BJ (cell line): ENCODE measurements at places on chromosomes 16 and 17.

DNA sequence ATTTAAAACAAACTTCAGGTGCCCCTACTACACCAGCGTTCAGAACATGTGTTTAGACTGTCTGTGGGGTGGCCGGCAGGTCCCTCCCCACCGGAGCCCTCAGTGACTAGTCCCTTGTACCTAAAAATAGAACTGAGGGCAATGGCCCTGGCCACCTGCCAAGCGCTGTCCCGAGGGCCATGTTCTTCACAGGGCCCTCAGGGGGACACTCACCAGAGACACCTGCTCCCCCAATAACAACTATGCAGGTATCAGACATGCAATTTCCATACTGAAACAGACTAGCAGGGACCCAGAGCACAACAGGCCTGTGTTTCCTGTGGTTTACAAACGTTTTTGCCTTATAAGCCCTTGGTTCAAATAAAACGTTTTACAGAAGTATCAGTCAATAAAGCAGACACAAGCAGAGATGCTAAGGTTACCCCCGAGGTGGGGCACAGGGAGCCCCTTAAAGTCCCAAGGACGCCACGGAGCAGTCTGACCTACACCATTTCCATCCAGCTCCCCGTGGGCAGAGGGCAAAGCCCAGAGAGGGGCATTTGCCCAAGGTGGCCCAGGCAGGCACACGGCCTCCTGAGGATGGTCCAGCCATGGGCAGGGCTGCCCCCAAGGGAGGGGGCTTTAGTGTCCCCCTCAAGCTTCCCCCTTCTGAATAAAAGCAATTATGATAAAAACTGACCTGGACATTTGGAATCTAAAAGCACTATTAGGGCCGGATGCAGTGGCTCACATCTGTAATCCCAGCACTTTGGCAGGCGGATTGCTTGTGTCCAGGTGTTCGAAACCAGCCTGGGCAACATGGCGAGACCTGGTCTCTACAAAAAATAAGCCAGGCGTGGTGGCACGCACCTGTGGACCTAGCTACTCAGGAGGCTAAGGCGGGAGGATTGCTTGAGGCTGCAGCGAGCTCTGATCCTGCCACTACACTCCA is 896 bp upstream of the MYLK3 start:
- DNase-seq = no peak

DNA sequence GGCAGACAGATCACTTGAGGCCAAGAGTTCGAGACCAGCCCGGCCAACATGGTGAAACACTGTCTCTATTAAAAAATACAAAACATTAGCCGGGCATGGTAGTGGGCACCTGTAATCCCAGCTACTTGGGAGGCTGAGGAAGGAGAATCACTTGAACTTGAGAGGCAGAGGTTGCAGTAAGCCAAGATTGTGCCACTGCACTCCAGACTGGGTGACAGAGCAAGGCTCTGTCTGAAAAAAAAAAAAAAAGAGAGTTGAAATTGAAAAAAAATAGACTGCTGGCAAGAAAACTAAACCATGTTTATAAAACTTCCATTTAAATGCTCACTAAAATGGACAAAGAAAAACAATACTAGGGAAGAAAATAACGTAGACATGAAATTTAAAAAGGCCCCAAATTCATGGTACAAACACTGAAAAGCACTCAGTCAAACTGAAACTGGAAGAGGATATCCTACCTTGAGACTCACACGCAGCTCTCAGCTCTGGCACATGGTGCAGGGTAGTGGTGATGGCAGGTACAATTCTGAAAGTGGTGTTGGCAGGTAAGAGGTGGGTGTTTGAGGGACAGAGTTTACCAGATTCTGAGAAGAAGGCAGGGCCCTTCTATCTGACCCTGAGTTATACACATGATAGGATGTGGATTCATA is 19.3 kb downstream of the CNTROB start:
- no peak for DNase-seq

DNA sequence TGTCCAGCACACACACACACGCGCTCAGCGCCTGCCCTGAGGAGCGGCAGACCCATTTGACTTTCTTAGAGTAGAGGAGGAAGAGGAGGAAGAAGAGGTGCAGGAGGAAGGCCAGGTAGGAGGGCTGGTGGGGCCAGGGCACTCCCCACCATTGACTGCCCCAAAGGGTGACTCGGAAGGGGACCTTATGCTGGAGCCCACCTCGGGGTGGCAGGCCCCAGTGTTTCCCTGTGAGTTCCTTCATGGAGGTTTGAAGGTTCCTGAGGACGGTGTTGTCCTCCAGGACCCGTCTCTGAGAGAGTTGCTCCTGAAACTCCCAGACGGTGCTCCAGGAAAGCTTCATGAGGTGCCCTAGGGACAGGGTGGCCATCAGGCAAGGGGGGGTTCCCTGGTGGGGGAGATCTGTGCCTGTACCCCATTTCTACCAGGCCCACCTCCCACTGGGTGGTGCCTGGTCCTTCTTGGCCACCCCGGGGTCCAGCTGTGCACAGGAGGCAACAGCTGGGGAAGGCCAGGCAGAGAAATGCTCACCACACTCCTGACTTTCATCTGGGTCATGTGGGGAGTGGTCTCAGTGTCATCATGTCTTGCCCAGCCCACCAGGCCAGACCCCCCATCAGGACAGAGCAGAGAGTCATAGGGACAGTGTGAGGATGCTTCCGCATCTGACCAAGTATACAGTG is 89.5 kb downstream of the TNFRSF13B start:
- no peak for DNase-seq

GRCh38 chr16:65961476-65962143 is 404.9 kb upstream of the CDH5 start:
- no peak for DNase-seq

DNA sequence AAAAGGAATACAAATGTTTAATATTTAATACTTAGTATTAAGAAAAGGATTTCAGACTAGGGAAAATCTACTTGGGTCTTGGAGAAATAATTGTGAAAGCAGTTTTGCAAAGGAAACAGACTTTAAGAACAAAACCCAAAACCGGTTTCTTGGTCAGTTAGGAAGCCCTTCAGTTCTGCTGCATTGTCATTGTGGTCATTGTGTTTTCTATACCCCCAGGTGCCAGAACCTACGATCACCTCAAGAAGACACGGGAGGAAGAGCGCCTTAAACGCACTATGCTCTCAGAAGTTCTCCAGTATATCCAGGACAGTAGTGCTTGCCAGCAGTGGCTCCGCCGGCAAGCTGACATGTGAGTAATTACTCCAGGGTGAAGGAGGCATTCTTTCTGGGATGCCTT is 19.5 kb upstream of the DUSP14 start:
- DNase-seq = no peak

GRCh38 chr17:29686993-29687590 is 64.4 kb upstream of the CORO6 start:
- DNase-seq = no peak

DNA sequence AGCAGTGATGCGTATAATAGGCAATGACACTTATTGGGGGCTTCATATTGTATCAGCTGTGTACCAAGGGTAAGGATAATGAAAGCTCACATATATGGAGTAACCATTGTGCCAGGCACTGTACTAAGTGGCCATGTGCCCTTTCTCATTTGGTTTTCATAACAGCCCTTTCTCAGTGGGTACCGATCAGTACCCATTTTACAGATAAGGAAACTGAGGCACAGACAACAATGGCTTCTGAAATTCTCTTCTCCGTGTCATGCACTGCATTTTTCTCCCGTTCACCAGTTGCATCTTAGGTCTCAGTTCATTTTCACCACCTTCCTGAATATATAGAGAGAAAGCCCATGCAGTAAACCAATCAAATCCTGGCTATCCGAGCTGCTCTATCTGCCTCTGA is 216.7 kb upstream of the RBFOX1 start:
- no peak for DNase-seq

GRCh38 chr16:81612351-81613163 is 166.5 kb upstream of the PLCG2 start:
- no peak for DNase-seq

DNA sequence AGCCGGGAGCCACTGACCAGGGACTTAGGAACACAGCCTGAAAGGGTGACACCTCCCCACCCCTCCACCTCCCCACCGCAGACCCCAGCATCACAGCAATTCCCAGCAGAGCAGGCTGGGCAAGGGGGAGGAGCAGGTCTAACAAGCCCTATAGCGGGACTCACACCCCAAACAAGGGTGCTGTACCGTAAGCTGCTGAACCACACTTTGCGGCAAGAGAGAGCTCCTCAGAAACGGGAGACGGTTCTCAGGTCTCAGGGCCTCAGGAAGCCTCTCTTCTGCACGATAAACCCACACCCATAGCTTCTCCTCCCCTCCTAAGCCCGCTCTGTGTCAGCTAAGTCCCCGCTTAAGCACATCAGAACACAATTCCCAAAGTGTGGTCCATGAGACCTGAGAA is 11.7 kb upstream of the COTL1 start:
- DNase-seq = no peak
